ENCODE measurements at places on chromosomes 13 and 19. TPM values are rescaled to one million over a fixed set of nuclear protein-coding genes. Genes with fewer than 3 reads are reported as not detected.

The OR7A5 gene
- total RNA-seq = not detected

The PCDH17 gene
- total RNA-seq = not detected

The LYL1 gene
- 4.2 TPM for total RNA-seq

The CATSPERD gene
- total RNA-seq = not detected

The SELENOW gene
- 89.1 TPM for total RNA-seq

The ZNF573 gene
- total RNA-seq = 9.2 TPM

All from T-helper 1 cell treated with Interleukin-12 subunit alpha and Interleukin-12 subunit beta and Interleukin-4 antibody, amounts not matched to agents 30 ng/mL and 1 ng/mL, for 36 hours (primary cell).